ENCODE measurements at places on chromosomes 7 and 10. TPM values are rescaled to one million over a fixed set of nuclear protein-coding genes. Genes with fewer than 3 reads are reported as not detected.

- DNase-seq = no peak
These were observed 19.1 kb downstream of the BTRC start for GRCh38 chr10:101373063-101373462.

The LMTK2 gene
- polyA plus RNA-seq = 14.4 TPM

DNA sequence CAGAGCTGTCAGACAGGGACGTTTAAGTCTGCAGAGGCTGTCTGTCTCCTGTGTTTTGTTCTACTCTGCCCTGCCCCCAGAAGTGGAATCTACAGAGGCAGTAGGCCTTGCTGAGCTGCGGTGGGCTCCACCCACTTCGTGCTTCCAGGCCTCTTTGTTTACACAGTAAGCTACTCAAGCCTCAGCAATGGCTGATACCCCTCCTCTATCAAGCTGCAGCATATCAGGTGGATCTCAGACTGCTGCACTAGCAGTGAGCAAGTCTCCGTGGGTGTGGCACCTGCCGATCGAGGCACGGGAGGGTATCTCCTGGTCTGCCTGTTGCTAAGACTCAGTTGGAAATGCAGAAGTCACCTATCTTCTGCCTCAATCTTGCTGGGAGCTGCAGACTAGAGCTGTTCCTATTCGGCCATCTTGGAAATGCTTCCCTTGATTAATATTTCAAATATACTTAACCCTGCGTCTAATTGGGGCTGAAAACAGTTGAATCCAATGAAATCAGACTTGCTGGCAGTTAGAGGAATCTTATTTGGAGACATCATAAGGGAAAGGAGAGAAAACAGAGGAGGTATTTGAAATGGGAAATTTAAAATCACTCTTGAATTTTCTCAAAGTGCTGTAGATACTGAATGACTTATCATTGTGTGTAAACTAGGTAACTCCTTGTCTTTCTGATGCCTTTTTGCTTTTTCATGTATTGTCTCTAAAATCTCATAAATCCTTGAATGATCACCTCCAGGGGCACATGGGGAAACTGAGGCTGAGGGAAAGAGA lies 13.8 kb upstream of the CYP3A5 start:
- no peak for DNase-seq

GRCh38 chr10:24432478-24433416 lies 223.8 kb downstream of the KIAA1217 start:
- no peak for DNase-seq

DNA sequence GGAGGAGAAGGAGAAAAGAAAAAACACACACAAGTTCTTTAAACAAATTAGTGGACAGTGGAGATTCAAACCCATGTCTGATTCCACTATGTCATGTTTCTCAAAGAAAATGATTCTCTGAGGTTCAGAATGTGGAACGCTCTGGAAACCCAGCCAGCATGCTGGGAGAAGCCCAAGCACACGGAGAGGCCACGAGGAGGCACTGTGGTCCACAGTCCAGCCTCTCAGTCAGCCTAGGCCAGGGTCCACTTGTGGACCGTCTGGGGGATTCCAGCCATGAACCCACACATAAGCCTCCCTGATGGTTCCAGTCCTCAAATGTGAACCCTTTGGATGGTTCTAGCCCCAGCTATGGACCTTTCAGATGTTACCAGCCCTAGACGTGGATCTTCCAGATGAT lies 73.4 kb downstream of the CAV1 start:
- DNase-seq = no peak

DNA sequence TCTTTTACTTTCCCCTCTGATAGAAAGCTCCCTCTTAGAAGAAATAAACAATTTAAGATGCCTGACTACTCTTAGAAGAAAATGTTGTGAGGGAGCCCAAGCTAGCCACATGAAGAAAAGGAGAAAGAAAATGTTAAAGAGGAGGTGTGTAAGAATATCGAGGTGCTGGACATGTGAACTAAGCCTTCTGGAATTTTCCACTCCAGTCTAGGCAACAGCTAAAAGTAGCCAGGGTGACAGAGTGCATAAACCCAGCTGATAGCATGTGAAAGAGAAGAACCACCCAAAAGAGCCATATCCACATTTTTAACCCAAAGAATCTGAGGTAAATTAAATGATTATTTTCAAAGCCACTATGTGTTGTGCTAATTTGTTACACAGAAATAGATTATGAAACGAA lies 1690.6 kb upstream of the LRRTM3 start:
- no peak for DNase-seq

The MEIG1 gene
- polyA plus RNA-seq = 1.9 TPM

The VWA2 gene
- polyA plus RNA-seq = 1.9 TPM

DNA sequence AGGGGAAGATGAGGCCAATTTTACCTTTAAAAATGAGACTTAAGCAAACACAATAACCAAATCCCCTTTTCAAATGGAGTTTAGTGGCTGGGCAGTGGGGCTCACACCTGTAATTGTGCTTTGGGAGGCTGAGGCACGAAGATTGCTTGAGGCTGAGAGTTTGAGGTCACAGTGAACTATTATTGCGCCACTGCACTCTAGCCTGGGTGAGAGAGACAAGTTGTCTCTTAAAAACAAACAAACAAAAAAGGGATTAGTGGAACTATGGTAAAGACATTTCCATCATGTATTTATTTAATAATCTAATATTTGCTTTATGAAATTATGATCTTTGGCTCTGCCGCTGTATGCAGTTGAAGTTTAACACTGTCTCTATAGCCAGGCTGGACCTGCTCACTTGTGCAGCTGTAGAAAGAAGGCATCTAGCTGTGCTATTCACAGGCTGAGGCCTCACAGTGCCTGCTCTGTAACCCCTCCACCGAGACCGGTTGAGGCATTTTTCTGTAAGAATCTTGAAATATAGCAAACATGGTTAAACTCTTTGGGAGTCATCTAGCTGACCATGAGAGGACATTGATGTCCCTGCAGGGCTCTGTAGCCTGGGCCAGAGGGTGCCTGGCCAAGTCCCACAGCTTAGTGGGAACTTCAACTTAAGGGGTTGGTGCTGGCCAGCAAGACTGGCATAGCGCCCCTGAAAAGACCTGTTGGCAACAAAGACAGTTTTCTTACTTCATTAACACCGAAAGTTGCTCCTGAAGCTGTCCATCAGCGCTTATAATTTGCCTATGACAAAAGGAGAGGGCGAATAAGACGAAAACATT lies 131.8 kb downstream of the BMPER start:
- DNase-seq = no peak

DNA sequence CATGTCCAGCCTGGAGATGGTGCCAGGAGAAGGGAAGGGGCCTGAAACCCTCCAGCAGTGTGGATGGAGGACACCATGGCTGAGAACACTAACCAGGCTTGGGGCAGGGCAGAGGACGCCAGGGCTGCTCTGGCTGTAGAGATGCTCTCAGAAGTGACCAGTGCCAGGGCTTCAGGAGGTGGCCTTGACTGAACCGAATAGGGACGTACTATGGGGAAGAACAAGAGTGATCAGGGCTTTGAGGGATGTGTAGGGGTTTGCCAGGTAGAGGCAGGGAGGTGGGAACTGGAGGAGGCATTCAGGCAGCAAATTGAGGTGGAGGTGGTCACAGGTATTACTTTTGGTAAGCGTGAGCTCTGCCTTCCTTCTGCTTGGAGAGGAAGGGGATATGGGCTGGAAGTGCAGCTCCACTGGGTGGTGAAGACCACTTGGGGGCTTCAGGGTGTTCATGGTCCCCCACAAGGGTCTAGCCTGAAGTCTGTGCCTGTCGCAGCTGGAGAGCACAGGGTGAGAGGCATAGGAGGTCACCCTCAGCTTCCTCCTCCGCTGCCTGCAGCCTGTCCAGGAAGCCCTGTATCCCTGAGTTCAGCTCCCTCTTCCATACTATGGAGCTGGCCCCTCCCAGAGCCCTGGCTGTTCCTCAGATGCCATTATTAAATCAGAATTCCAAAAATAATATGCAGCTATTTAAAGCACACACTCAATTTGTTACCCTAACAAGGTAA lies 27.8 kb downstream of the ADCY1 start:
- DNase-seq = no peak

All from right renal pelvis (tissue), 4 donors.